ENCODE measurements at places on chromosomes 4 and X.

DNA sequence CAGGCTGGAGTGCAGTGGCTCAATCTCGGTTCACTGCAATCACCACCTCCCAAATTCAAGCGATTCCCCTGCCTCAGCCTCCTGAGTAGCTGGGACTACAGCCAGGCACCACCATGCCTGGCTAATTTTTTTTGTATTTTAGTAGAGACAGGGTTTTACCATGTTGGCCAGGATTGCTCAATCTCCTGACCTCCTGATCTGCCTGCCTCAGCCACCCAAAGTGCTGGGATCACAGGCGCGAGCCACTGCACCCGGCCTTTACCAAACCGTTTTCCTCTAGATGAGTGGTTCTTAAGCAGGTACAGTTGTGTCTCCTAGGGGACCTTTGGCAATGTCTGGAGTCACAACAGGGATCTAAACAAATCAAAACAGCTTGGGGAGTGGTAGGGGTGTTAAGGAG, 11.6 kb downstream of the AMELX start:
- no peak for DNase-seq

GRCh38 chr4:102335616-102336015, 9.7 kb downstream of the SLC39A8 start:
- no peak for DNase-seq

- peak; percentile 45 for DNase-seq
Measured at GRCh38 chr4:127631420-127631819, 1.3 kb upstream of the INTU start.

DNA sequence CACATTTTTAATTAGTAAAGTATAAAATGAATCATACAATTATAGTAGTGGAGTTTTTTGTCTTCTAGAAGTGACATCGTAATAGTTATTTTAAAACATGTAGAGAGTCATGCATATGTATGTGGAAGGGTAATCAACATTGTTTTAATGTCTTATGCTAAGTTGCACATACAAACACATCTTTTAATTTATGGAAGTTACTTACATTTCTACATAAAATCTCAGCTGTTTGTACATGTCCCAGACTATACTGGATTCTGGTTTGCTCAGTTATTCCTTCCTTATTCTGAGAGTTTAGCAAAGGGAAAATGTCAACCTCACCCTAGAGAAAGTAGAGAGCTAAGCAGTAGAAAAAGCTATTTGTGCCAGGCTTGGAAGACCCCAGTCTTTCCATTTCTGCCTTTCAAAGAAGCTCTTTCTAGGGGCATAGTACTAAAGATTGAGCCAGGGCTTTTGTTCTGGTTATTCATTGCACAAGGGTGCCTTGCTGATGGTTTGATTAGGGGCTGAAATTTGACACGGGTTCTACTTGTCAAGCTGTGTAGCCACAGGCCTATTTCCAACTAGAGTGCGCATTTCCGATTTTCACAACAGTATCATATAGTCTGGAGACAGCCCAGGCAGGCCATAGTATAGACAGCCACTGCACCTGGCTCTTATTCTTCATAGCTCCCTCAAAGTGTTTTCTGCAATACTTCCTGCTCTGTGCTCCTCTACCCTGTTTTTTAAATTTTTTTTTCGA, 106.3 kb downstream of the RPA4 start:
- DNase-seq = no peak

DNA sequence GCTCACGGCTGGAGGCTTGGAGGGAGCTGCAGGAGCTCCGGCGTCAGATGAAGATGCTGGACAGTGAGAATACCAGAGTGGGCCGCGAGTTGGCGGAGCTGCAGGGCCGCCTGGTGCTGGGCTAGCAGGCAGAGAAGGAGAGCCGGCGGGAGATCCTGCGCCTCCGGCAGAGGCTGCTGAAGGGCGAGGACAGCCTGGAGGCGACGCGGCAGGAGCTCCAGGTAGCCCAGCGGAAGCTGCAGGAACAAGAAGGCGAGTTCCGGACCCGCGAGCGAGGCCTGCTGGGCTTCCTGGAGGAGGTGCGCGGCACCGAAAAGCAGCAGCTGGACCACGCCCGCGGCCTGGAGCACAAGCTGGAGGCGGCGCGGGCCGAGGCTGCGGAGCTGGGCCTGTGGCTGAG, 14.7 kb downstream of the SMIM10L2A start:
- no peak for DNase-seq

DNA sequence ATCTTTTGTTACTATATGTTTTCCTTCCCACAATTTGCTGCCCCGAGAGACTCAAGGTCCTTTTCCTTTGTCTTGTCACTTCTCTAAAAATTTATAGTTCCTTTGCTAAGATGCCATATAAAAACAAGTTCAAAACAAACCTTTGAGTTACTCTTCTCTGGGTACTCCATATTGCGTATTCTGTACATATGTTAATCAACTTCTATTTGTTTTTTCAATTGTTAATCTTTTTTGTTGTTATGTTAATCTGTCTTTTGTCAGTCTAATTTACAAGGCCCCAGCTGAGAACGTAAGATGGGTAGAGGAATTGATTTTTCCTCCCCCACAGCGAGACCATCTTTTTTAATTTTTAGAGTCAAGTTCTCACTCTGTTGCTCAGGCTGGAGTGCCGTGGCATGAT, 7.2 kb upstream of the PPEF2 start:
- DNase-seq = no peak

DNA sequence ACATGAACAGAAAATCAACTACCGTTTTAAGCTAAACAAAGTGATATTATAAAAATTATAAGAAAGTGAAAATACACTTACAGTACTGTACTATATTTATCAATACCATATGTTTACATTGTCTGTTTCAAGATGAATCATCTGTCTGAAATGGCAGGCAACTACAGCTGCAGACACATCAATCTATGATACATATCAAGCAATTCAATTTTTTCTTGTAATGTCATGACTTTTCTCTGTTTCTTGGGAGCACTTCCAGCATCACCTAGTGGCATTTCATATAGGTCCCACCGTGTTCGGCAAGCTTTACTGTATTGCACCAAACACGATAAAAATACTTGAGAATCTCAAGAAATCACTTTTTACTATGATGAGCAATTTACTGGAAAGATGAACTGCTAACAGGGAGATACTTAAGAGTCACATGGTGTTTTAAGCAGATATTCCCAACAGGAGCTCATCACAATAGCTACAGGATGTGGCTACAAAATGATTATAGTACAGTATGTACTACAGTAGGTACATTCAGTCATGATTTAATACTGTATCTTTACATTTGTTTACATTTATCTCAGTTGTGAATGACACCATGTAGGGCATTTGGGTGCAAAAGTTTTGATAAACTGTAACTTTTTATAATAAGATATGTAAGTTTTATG, 207.4 kb downstream of the ADAM29 start:
- DNase-seq = no peak

DNA sequence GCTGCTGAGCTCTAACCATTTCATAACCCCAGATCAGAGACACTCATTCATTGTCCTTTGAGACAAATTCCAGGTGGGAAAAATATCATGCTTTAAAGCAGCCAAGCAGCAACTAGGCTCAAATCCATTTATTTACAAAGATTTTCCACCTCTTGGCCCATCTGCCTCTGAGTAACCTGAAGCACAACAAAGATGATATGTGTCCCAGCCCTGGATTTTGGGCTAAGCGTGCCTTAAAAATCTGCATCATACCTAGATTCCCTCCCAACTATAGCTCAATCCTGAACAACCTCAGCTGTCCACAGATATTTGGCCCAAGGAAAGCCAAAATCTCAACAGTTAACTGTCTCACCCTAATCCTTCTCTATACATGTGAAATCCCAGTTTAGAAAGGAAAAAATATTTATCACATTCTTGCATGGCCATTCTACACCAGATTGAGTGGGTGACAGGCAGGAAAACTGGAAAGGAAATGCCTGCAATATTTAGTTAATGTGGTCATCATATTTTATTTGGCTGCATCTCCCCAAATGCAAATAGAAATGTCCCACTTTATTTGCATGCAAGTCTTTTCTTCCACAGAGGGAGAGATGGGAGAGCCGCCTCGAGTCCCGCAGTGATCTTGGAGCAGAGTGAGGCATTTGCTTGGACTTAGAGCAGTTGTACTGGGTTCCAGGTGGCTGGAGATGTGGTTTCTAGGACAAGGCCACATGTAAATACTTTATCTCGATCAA, 146.4 kb upstream of the EOLA2 start:
- no peak for DNase-seq

- no peak for DNase-seq
Measured at GRCh38 chr4:77196866-77197265, 39.9 kb downstream of the CCNG2 start.

- no peak for DNase-seq
Measured at GRCh38 chr4:10743357-10743756, 58.8 kb upstream of the CLNK start.

DNA sequence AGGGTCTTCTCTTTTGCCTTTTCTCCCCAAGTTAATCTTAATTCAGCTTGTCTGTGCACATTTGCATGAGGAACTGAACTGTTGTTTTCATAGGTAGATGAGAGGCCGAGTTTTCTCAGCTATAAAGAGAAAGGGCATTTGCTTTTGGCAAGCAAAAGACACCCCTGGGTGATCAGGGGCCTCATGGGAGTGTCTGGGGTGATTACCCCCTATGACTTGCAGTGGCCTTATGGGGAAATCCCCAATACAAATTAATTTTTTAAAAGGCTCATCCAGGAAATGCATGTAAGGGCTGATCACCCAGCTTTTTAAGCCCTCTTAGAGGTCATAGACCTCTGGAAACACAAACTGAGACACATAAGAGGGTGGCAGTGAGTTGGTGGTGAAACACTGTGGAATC, 56.4 kb upstream of the HMX1 start:
- DNase-seq = no peak

GRCh38 chrX:130770615-130771014, 132.4 kb downstream of the ENOX2 start:
- DNase-seq = no peak

DNA sequence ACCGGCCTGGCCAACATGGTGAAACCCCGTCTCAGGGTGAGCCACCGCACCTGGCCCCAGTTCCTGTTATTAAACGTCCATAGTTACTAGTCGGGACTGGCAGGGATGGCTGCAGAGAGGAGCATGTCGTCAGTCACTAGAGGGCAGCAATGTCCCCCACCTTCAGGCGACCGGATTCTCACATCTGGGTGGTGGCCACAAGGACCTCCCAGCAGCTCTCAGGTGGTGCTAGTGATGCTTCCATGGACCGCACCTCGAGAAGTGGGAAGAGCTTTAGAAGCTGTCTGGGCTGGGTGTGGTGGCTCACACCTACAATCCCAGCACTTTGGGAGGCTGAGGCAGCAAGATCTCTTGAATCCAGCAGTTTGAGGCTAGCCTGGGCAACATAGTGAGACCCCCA, 13.3 kb upstream of the IL3RA start:
- DNase-seq = peak; percentile 60

DNA sequence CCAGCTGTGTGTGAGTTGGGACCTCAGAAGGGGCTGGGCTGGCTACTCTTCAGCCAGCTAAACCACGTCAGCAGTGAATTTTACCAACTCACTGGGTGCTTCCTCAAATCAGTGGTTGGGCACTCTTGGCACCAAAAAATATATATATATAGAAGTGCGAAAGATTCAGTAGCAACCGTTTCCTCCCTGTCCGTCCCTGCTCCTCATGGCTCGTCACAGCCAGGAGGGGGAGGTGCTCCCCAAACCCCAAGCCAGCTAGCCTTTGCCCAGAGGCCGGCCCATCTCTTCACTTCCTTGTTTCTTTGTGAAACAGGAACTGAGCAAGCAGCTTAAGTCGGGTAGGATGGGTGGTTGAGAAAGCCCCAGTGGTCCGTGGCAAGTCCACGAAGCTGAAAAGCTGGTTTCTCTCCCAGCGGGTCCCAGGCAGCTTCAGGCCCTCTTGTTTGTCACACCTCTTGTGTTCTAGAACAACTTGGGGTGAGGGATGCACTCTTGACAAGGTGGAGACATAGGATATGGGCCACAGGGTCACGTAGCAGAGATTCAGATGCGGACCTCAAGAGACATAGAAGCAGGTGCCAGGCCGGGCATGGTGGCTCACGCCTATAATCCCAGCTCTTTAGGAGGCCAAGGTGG, 6.8 kb upstream of the SASH3 start:
- no peak for DNase-seq

DNA sequence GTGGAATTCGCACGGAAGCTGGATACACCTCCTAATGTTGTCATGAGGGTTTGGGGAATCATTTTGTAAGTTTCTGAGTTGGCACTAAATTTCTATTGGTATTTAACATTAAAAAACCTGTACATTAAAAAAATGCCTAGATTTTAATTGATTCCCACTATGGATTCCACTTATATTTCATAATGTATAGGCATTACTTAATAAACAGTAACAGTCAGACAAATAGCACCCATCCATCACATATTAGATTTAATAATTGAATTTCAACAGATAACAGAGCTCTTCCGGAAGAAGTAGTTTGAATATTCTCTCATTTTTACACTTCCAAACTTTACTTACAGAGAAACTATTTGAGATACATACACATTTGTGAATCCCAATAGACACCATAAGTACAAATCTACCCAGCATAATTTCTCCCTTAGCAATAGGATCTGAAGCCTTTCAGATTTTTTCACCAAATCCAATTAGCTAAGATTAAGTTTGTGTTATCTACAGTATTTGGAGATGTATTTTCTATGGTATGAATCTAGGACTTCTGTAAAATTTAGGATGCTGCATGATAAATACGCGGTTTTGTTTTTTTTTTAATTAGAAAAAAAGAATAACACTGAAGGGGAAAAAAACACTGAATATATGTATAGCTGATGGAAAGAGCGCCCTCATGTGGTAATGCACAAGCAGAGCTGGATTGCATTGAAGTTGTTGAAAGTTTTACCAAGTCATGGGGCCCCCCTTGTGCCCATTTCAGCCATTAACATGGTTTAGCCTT, 12.2 kb upstream of the ODAM start:
- DNase-seq = peak; percentile 44

DNA sequence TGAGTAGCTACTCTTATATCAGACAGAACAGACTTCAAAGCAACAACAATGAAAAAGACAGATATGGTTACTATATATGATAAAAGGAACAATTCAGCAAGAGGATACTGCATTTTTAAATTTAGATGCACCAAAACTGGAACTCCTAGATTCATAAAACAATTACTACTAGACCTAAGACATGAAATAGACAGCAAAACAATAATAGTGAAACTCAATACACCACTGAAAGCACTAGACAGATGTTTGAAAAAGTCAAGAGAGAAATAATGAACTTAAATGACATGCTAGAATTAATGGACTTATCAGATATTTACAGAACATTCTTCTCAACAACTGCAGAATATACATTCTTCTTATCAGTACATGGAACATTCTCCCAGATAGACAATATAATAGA, 99.5 kb upstream of the ITM2A start:
- no peak for DNase-seq

DNA sequence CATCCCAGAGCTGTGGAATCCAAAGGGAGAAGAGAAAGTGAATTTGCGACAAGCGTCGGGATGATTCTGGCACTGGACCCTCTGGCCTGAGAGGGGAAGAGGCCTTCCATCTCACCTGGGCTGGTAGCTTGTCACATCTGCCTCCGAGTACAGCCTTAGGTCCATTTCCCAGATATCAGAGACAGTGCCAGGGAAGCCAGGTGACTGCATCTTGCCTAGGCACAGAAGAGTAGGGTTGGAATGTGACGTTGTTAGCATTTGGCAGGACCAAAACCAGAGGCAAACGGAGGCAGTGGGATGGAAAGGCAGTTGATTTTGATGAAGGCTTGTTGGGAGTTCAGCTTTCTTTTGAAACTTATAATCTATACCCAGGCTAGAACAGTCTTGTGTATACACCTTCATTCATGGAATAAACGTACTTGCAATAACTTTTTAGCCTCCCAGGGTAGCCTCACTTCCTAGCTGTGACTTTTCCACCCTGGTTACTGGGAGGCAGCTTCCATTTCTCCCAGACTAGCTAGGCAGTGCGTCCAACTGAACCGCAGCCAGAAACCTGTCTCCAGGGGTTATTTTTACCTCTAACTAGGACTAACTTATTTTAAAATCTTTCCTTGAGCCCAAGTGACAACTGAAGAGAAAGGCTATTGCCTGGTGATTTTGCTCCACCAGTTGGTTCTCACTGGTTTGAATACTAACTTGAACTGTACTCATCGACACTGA, 5.9 kb downstream of the SOD3 start:
- no peak for DNase-seq

Measured in LoVo (cell line).